ENCODE measurements at places on chromosomes 2 and 18. TPM values are rescaled to one million over a fixed set of nuclear protein-coding genes. Genes with fewer than 3 reads are reported as not detected.

GRCh38 chr2:38268001-38268400 is 109.1 kb downstream of the ATL2 start:
- H3K4me1 ChIP-seq = no peaks in the 10 kb centered on the region
- H3K27me3 ChIP-seq = no peaks in the 10 kb centered on the region
- H3K36me3 ChIP-seq = no peaks in the 10 kb centered on the region
- H3K4me3 ChIP-seq = no peak overlapping the region
- no peak overlapping the region for H3K27ac ChIP-seq
- no peak for DNase-seq

DNA sequence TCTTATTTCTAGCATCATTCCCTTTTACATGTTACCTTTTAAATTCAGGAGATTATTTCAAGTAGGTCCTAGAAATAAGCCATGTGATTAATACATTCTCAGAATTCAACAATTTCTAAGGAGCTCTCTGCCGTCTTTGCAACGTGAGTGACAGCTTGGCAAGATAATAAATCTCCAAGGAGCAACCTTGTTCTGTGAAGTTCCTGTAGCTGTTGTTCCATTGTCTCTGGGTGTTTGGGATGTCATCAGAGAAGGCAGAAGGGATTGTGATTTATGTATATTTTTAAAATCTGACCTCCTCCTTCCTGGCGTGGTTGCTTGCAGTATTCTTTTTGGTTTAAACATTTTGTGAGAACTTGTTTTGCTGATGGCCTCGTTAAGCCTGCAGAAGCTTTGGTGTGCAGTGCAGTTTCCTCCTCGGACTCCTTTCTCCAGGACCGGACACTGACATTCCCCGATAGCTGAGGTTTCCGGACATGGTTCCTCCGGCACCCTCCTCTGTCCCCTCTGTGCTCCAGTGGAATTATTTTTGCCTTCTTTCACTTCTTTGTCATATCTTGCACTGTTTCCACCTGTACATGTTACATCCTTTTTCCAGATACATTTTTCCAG is 33.7 kb downstream of the RAMP1 start:
- no peaks in the 10 kb centered on the region for H3K27me3 ChIP-seq
- H3K4me1 ChIP-seq = peaks cover 8% of the 10 kb centered on the region
- DNase-seq = no peak
- no peak overlapping the region for H3K27ac ChIP-seq
- H3K36me3 ChIP-seq = no peaks in the 10 kb centered on the region

GRCh38 chr2:105443617-105444598 is 45.1 kb upstream of the FHL2 start:
- no peak overlapping the region for H3K27ac ChIP-seq
- no peak for DNase-seq
- H3K36me3 ChIP-seq = no peaks in the 10 kb centered on the region
- peaks cover 5% of the 10 kb centered on the region for H3K4me1 ChIP-seq
- no peaks in the 10 kb centered on the region for H3K27me3 ChIP-seq

DNA sequence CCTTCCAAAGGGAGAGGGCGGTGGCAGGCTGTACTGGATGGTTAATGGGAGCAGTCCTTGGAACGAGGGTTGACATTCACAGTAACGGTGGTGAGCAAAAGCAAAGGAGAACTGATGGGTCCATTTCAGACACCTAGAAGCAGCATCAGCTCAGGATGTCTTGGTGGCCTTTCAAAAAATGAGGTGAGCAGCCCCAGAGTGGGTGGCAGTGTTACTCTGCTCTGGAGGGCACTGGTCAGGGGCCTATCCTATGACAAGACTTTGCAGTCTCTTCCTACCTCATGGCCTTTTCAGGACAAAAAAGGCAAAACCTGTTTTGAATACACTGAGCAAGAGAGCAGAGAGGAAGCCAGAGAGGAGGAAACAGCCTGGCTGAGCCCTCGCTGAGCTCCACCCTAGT is 23.5 kb downstream of the CAPN14 start:
- no peaks in the 10 kb centered on the region for H3K27me3 ChIP-seq
- no peak overlapping the region for H3K4me3 ChIP-seq
- H3K4me1 ChIP-seq = no peaks in the 10 kb centered on the region
- H3K36me3 ChIP-seq = no peaks in the 10 kb centered on the region

DNA sequence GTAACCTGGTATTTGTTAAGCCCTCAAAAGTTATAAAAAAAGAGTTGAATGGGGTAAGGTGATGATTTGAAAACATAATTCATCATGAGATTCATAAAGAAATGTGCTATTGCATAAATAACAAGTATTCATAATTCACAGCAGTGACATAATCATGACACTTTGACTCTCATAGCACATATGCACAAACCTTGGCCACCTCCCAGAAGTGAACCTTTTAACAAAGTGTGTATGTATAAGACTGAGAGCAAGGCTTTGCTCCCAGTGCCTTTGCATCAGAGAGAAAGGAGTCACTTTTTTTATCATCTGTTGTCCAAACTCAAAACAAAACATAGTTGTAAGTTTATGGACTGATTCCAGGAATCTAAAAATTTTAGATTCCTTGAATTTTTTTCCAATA is 15.0 kb upstream of the HTR2B start:
- no peaks in the 10 kb centered on the region for H3K36me3 ChIP-seq
- H3K4me3 ChIP-seq = no peak overlapping the region
- DNase-seq = no peak
- no peaks in the 10 kb centered on the region for H3K4me1 ChIP-seq

GRCh38 chr2:104332731-104333130 is 521.2 kb upstream of the POU3F3 start:
- H3K4me1 ChIP-seq = no peaks in the 10 kb centered on the region
- no peak overlapping the region for H3K4me3 ChIP-seq
- H3K27me3 ChIP-seq = no peaks in the 10 kb centered on the region
- no peak for DNase-seq

DNA sequence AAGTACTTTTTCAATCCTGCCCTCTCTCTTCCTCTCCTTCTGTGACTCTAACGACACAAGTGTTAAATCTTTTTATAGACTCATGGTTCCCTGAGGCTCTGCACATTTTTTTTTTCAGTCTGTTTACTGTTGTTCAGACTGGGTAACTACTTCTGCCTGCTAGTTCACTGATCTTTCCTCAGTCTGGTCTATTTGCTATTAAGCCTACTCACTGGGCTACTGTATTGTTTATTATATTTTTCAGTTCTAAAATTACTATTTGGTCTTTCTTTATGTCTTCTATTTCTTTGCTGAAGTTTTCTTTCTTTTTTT is 21.3 kb downstream of the PPP3R1 start:
- no peak for DNase-seq
- no peak overlapping the region for H3K4me3 ChIP-seq
- H3K36me3 ChIP-seq = no peaks in the 10 kb centered on the region

DNA sequence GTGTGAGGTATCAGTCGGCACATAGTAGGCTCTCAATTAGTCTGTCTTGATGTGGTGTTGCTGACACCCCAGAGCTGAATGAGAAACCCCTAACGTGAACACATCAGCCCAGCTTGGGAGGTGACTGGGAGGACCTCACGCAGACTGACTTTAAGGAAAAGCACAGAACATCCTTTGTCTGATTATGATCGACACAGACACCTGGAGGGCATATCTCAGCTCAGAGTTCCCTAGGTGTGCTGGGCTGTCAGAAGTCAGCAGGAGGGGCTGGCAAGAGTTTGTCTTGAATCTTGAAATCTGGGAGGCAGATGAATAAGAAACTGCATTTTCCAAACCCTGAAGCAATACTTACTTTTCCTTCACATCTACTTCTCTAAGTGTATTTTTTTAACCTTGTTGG is 16.8 kb upstream of the MYCN start:
- H3K36me3 ChIP-seq = no peaks in the 10 kb centered on the region
- no peaks in the 10 kb centered on the region for H3K27me3 ChIP-seq
- DNase-seq = no peak
- no peaks in the 10 kb centered on the region for H3K4me1 ChIP-seq
- no peak overlapping the region for H3K27ac ChIP-seq
- H3K4me3 ChIP-seq = no peak overlapping the region

DNA sequence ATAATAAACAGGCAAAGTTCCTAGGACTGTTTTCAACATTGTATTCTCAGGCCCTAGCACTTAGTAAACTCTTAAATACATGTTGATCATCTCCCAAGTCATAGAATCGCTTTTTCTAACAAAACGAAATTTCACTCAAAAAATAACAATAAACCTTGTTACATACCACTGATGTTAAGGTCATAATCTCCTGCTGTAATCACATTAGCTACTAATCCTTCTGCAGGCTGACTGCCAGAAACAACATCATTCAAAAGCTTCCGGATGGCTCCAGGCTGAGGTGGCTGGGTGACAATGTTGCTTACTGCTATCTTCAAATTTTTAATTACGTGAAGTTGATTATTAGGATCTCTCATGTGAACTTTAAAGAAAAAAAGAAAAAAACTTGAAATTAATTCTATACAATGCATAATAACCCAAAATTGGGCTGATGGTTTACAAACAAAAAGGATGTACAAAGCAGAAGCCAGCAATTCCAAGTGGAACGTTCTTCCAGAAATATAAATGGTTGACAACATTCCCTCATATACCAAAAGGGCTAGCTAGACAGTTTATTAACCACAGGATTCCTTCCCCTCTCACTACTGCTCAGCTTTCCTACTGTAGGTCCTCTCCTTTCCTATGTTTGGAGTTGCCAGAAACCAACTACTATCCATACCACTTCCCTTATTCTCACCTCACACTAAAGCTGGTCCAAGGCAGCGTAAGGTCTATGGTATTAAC is 11.6 kb downstream of the TRAPPC8 start:
- no peaks in the 10 kb centered on the region for H3K4me1 ChIP-seq
- H3K4me3 ChIP-seq = no peak overlapping the region
- H3K27ac ChIP-seq = no peak overlapping the region
- no peaks in the 10 kb centered on the region for H3K27me3 ChIP-seq
- peaks cover 57% of the 10 kb centered on the region for H3K36me3 ChIP-seq

DNA sequence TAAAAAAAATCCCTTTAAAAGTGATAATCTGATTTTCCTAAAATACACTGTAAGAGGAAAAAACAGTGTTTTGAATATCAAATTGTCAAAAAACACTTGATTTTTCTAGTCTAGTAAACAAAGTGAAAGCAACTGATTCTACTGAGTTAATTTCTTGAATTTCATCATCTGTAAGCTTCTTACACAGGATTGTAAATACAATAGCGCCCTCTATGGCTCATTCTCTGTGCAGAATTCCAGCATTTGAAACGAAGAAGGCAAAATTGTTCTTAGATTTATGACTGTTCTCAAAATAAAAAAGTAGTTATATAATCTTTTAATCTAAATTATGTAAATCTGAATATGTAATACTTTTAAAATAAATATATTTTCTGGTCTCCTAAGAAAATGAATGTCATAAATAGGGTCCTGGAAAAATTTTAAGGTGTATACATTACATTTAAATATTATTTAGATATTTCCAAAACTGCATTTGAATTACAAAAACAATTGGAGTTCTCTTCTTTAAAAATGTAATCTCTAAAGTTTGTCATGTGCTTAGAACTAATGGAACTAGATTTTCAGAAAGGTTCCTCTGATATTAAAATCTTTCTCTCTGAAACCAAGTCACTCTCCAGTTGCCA is 176.9 kb upstream of the MC4R start:
- DNase-seq = no peak
- no peaks in the 10 kb centered on the region for H3K36me3 ChIP-seq
- no peak overlapping the region for H3K27ac ChIP-seq
- no peak overlapping the region for H3K4me3 ChIP-seq

DNA sequence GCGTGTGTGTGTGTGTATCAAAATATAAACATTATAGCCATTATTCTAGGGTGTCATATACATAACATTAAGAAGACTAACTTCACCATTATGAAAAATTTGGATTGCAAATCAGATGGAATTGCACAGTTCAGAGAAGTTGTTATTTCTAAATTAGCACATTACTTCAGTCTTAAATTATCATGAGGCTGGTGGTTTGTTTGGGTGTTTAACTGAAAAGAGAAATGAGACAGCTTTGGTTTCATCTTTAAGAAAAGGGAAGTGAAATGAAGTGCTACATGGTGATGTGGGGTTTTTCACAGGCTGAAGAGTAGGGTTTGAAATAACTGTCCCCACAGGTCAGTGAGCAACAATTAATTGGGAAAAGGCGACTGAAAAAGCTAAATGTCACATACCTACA is 161.2 kb upstream of the XIRP2 start:
- no peak for DNase-seq
- H3K27ac ChIP-seq = no peak overlapping the region
- H3K4me3 ChIP-seq = no peak overlapping the region
- no peaks in the 10 kb centered on the region for H3K4me1 ChIP-seq
- no peaks in the 10 kb centered on the region for H3K36me3 ChIP-seq

The SERPINB7 gene
- total RNA-seq = 0.29 TPM

The PMS1 gene
- total RNA-seq = 17.4 TPM

The ANKRD30BL gene
- not detected for total RNA-seq

The TMEM200C gene
- 0.41 TPM for total RNA-seq

The FNDC4 gene
- 2.0 TPM for total RNA-seq

The CPSF3 gene
- 23.2 TPM for total RNA-seq

The STPG4 gene
- total RNA-seq = not detected
